ENCODE measurements at places on chromosomes 13 and 19.

DNA sequence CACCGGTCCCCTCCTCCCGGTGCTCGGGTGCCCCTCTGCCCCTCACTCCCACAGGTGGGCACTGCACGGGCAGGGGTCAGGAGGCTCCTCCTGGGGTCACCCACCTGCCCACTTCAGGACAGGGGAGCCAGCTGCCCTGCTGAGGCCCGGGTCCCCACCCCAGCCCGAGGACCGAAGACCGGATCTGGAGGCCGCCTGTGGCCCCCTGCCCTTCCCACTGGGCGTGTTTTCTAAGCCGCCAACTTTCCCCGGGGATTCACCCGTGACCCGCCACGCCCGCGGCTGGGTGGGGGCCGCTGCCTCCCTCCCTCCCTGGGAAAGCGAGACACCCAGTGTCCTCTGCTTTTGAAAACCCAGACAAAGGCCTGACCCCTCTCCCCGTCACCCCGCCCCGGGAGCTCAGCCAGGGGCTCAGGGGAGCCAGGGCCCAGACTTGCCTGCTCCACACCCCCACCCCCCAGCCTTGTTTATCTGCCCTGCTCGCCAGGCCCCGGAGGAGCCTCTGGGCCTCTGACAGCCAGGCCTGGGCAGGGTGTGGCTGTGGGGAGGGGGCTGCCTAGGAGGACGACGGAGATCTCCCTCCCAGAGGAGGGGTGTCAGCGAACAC is 1.3 kb downstream of the PALM start:
- DNase-seq: no peak

- no peak for DNase-seq
Observed at GRCh38 chr13:100124265-100124664, 35.4 kb downstream of the PCCA start.

GRCh38 chr19:35911790-35912189 is 3.7 kb upstream of the TYROBP start:
- peak; percentile 34 for DNase-seq

- DNase-seq: no peak
Observed at GRCh38 chr19:7980168-7980567, 25.3 kb downstream of the ELAVL1 start.

DNA sequence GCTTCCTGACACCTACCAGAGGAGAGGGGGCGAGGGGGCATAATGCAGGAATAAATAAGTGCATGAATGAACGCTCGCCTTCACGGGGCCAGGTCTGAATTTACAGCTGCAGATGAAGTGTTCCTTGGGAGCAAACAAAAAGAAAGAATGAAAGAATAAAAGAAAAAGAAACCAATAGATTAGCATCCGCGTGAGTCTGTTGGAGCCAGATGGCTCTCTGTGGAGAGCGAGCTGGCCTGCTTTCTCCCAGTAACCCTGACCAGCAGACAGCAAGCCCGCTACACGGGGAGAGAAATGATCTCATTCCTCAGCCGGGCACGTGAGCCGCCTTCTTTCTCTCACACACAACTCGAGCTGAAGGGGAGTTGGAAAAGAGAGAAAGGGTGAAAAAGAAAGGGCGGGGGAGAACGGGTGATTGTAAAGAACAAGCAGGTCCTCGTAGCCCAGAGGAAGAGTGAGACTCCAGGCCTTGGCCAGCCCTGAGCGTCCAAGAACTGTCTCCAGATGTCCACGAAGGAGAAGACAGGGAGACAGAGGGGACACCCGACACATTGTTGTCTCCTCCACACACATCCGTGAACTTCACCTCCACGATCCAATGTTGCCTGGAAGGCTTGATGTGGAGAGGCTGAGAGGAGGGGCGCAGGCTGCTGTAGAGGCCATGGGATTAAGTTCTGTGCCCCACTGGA is 81.4 kb downstream of the RNASEH2B start:
- DNase-seq: no peak

DNA sequence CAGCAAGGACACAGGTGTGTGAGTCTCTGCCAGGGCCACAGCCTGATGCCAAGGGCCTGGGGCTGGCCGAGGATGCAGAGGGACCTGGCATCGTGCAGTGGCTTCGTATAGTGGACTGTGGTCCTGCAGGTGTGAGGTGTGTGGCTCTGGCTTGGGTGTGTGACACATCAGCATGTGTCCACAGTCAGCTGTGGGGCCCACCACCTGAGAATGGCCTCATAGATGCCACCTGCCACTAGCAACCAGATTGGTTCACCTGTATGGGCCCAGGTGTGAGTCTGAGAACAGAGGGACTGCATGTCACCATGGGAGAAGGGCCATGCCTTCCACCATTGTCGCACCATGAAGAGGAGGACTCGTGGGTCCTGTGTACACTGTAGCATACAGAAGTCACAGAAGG is 2.4 kb downstream of the PPP1R14A start:
- no peak for DNase-seq

All from activated naive CD8-positive, alpha-beta T cell treated with anti-CD3 and anti-CD28 coated beads, Interleukin-2, amount 50 U/mL, for 24 hours (primary cell).